Effector memory CD4-positive, alpha-beta T cell (primary cell): ENCODE measurements at places on chromosomes 2 and 18.
A peak's percentile ranks its signal among the peaks of the same experiment; 100 is the strongest.

- no peak for DNase-seq
Measured at GRCh38 chr18:55777666-55778304, 189.8 kb upstream of the TCF4 start.

DNA sequence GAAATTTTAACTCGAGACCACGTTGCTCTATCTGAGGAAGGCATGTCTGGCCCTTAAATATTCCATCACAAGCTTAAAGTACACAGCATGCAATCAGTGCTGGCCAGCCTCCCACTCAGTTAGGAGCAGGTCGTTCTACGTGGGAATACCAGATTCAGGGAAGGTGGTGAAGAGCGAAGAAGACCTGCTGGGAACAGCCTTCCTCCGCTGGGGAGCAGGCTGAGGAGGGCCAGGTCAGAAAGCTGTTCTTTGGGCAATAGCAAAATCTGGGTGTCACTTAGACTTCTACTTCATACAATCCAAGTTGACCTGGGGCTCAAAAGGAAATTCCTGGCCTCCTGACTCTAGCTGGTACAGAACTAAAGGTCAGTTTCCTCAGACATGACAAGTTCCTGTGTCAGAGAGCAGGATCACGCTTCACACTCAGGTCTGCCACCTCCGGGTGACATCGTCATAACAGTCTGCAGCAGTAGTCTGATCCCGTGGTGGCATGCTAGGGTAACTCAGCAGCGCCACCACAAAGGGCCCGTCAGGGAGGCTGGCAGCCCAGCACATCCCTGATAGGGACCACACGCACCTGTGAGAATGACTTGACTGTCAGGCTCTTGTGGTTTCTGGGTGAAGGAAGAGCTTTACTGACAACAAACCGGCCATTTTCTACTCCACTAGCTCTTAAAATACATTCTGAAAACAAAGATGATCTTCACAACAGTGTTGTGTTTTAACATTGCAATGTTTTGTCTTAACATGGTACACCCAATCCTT, 35.2 kb upstream of the NAPG start:
- DNase-seq: peak; percentile 8

- no peak for DNase-seq
Measured at GRCh38 chr2:234955091-234955591, 3.3 kb downstream of the SH3BP4 start.

GRCh38 chr2:28463893-28464292, 32.0 kb upstream of the PLB1 start:
- DNase-seq: no peak

DNA sequence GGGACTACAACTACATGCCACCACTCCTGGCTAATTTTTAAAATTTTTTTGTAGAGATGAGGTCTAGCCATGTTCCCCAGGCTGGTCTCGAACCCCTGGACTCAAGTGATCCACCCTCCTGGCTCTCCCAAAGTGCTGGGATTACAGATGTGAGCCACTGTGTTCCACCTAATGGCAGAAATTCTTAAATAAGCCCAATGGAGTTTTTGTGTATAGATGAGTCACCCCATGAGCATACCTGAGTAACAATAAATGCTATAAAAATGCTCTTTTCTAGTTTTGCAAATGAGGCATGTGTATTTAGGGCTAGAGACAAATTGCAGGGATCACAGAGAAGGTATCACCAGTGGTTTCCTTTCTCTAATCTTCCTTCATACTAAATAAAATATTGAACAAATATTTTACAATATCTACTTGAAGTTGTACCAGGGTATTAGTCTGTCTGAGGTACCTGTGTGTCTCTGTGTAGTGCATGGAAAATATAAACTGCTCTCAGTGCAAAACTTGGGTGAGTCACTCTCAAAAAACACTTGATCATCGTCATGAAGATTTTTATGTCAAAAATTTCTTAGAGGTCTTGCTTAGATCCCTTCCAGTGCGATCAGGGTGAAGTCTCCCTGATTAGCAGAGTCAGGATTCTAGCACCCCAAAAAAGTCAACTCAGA, 337.1 kb upstream of the MMADHC start:
- DNase-seq: no peak

DNA sequence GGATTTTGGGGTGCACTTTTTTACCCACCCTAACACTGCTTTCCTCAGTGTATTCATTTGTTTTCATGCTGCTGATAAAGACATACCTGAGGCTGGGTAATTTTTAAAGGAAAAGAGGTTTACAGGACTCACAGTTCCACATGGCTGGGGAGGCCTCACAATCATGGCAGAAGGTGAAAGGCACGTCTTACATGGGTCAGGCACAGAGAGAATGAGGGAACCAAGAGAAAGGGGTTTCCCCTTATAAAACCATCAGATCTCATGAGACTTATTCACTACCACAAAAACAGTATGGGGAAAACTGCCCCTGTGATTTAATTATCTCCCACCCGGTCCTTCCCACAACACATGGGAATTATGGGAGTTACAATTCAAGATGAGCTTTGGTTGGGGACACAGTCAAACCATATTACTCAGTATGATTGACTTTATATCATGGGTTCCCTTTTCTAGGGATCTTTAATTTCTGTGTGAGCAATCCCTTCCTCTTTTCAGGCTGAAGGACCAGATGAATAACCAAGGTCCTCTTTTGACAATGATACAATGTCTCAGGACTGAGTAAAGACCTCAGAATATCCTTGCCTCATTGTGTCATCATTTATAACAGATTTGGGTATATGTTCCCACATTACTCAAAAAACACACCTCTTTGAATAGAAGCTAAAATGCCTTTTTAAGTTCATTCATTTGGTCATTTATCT, 100.1 kb upstream of the TRIB2 start:
- no peak for DNase-seq

DNA sequence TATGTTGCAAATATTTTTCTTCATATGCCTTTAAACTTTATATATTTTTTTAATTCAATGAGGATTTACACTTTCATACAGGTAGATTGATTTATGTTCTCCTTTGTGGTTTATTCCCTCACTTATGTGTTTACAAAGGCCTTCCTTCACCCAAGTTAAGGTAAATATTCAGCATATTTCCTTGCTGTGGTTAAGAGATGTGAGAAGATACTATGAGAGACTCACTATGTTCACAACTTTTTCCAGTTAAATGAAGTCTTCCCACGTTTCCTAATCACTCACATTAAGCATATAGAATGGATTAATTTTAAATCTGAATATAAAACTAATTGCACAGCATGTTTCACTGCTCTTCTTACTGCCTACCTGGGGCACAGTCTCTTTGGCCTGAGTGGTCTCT, 597 bp downstream of the PECR start:
- no peak for DNase-seq

DNA sequence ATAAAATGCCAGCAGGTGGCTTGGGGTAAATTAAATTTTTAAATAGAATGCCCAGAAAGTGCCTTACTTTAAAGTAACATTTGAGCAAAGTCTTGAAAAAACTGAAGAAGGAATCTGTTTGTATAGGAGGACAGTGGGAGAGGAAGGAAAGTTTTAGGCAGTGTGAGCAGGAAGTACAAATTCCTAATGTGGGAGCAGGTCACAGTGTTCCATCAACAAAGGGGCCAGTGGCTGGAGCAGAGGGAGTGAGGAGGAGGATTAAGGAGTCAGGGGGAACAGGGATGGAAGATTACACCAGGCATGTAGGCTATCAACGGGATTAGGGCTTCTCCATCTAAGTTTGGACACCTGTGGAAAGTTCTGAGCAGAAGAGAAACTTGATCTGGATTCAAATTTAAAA, 439.2 kb upstream of the REG3G start:
- no peak for DNase-seq

- DNase-seq: no peak
Measured at GRCh38 chr2:132549935-132550670, 119.9 kb downstream of the LYPD1 start.

DNA sequence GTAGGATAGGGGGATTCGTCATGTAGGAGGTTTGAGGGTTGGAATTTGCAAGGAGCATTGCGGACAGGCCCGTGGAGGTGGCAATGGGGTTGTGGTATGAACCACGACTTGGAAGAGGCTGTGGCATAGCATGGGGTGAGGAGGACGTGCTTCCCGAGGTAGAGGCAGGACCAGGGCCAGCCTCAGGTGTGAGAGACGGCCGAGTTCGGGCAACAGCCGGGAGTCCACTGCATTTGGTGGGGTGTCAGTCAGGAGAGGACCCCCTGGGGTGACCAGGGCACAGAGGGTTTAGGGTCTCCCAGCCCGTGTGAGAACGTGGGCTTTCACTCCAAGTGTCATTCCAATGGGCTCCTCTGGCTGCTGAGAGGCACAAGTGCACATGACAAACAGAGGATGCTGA, 339.0 kb downstream of the EIPR1 start:
- DNase-seq: no peak

DNA sequence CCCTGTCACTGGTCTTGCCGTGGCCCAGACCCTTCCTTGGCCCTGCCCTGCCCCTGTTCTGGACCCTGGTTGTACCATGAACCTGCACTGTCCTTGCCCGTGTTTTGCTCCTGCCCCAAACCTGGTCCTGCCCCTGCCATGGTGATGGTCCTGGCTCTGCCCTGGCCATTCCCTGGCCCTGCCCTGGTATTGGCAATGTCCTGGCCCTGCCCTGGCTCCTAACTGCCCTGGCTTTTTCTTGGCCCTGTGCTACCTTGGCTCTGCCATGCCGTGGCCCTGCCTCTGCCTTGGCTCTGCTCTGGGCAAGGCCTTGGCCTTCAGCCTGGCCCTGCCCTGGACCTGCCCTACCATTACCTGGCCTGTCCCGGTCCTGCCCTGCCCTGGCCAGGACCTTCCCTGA, 5.5 kb upstream of the ANKRD62 start:
- no peak for DNase-seq

DNA sequence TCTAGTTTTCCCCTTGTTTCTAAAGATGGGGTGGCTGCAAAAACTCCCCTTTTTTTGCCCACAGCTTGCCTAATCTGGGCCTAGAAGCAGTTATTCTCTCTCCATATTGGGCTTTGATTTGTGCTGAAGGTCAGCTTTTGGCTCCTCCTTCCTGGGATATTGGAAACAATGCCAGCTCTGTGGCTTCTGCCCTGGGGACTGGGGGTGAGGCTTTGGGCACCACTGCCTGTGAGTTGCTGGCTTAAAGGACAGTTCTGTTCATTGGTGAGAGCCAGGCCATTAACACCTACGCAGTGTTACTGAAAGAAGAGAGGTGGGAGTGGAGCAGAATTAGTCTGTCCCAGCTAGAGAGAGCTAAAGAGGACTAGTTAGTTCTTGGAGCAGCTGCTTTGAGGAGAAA, 4.3 kb downstream of the UBXN2A start:
- no peak for DNase-seq

GRCh38 chr2:137357634-137358033, 592.3 kb downstream of the THSD7B start:
- no peak for DNase-seq

DNA sequence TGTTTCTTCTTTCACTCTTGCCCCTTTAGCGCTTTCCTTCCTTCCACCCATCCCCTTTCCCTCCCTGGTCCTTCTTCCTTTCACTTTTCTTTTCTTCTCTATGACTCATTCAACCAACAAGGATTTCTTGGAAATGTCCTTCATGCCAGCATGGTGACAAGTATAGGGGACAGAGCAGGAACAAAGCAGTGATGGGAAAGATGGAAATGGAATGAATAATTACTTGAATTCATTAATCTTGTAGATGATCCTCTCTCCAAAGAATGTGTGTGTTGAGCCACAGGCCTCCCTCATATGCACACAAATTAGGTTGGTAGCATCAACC, 1.5 kb downstream of the VAMP5 start:
- DNase-seq: no peak

- DNase-seq: no peak
Measured at GRCh38 chr2:230323385-230324106, 3.4 kb upstream of the SP140L start.

DNA sequence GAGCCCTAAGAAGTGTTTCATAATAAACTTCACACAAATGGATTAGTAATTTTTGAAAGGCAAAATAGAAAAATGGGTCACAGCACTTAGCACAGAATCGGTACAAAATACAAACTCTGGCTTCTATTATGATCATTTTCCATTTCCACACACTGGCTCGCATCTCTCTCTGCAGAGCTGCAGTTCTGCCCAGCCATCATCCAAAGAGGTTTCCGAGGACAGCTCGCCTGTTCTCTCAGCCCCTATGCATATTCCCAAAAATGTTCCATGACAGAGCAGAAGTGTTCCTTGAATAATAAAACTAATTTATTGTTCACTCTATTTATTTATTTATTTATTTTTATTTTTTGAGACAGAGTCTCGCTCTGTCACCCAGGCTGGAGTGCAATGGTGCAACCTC, 115.6 kb downstream of the AP1S3 start:
- DNase-seq: no peak

GRCh38 chr2:231568785-231569435, 23.8 kb upstream of the TEX44 start:
- DNase-seq: no peak
